ENCODE measurements at places on chromosomes 2 and 18.

DNA sequence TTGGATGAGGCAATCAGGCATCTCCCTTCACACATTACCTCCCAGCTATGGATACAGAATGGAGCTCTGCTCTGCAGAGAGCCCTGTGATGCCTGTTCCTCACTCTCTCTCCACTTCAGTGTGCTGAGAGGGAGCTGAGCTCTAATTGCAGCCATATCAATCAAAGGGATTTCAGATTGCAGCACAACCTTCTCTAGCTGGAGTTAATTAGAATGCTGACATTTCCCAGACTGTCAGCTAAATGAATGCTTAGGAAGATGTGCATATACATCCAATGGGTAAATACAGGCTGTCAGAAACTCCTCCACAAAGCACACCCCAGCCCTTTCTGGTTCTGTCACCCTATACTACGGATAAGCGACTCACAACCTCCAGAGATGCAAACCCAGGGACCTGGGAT lies 402.6 kb downstream of the EIPR1 start:
- DNase-seq, result no peak

DNA sequence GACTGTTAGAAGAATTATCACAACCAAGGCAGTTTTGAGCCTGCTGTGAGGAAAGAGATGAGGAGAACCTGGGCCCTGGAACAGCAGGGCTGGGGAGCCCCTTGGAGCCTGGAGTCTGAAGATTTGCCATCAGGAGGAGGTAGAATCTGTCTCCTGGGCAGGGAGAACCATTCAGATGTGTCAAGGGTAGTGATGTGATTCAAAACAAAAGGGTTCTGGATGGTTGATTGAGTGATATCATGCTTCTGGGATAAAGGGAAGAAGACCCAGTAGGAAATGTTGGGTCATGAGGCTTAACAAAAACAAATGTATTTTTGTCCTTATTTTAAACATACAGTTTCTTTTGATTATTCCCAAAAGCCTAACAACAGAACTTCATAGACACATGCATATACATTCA lies 28.6 kb downstream of the RNF144A start:
- no peak for DNase-seq

GRCh38 chr2:233466991-233467603 lies 99.5 kb downstream of the USP40 start:
- no peak for DNase-seq

GRCh38 chr18:22547807-22548561 lies 130.3 kb upstream of the CTAGE1 start:
- DNase-seq, result no peak

DNA sequence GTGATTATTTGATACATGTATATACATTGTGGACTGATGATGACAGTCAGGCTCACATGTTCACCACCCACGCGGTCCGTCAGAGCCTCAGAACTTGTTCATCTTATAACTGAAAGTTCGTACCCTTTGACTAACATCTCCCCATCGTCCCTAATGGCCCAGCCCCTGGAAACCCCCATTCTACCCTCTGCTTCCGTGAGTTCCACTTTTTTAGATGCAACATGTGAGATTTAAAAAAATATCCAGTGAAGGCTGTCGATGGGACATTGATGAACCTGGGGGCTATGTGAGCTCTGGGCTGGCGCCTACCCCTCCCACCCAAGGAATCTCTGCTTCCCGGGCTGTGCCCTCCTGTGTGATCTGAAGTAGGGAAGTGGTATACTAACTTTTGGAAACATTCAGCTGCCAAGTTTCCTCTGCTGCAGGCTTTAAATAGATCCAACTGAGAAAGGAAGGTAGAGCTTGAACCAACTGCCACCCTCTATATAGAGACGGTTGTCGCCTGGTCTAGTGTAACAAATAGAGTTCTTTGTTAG lies 163.8 kb downstream of the FAM210A start:
- no peak for DNase-seq

DNA sequence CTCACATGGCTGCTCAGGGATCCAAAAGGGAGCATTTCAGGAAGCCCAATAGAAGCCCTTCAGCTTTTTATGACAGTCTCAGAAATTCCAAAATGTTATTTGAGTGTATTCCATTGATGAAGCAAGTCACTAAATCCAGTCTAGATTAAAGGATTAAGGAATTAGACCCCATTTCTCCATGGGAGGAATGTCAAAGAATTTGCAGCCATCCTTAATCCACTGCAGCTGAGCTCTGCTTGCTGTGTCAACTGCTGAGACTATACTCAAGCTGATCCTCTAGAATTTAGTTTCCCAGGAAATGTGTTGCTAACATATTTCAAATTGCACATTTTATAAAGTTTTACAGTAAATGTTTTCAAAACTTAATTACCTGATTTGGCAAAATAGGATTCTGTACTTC lies 28.4 kb upstream of the C2orf69 start:
- DNase-seq, result no peak

GRCh38 chr2:220057916-220058315 lies 430.5 kb downstream of the SLC4A3 start:
- no peak for DNase-seq

DNA sequence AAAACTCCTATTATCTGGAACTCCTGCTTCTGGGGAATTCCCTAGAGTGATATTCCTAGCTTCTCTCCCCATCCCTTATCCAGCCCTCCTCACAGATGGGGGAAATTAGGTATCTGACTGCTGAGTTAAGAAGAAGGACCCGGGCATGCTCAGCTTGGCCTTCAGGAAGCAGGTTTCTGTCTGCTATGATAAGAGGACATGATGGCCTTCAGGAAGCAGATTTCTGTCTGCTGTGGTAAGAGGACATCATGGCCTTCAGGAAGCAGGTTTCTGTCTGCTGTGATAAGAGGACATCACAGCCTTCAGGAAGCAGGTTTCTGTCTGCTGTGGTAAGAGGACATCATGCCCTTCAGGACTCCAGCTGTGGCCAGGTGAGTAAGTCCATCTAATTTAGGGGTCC lies 65.2 kb downstream of the PLEKHM3 start:
- no peak for DNase-seq

- no peak for DNase-seq
Measured at GRCh38 chr2:230703514-230703913, 9.1 kb upstream of the CAB39 start.

GRCh38 chr2:6876309-6876708 lies 1.3 kb upstream of the RSAD2 start:
- no peak for DNase-seq

DNA sequence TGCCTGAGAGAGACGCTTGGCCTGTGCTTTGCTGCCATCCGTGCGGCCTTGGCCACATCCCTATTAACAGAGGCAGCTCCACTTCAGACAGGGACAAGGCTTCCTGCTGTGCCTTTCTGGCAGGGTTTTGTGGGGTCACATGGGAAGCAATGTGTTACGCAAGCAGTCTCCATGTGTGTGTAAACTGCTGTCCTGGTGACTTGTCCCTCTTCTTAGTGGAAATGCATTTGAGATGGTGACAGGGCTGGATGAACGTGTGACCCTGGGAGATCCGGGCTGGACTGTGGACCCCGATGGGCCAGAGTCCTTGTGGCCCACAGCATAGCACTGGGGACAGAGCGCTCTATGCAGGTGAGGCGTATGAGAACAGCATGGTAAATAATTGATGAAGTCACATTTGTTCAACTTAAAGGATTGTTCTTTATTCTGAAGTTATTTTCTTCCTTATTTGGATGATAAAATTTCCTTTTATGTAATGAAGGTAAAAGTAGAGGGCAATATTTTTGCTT lies 23.2 kb downstream of the ASB1 start:
- DNase-seq, result no peak

DNA sequence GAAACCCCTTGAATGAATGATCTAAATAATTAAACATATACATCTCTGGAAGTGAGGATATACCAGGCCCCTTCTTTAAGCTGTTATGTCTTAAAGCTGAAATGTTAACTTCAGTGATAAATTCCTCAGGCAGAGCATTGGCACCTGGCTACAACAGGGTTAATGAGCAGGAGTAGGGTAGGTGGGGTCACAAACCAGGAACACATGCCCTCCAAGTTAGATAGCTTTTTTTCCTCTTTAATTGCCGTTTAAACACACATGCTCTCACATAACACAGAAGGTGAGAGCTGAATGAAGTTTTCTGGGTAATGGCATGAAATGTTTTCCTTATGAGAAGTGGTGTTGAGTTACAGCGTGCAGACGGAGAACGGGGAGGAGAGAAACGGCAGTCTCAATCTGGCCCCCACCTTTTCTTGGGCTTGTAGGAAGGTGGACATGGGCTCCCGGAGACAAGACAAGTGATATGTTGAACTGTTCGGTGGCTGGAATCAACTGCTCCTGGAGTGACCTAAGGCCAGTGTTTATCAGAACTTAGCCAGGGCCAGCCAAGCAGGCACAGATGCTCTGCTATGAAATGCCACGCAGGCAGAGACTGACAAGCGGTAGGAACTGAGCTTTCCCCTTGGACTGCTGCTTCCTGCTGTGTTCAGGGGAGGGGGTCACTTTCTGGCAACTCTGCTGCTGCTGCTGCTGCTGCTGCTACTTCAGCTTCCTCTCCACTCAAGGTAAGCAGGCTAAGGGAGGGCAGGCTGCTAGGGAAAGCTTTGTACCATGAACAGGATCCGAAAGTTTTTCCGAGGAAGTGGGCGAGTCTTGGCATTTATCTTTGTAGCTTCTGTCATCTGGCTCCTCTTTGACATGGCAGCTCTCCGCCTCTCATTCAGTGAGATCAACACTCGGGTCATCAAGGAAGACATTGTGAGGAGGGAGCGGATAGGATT lies at the start of gene GALNT5:
GALNT5 (plus strand) TSS at position 394 of the 941 bp plus-strand sequence; CDS start at position 772, 378 bp downstream.
- no peak for DNase-seq

GRCh38 chr2:241898463-241899270 lies 29.1 kb downstream of the RTP5 start:
- DNase-seq, result no peak

DNA sequence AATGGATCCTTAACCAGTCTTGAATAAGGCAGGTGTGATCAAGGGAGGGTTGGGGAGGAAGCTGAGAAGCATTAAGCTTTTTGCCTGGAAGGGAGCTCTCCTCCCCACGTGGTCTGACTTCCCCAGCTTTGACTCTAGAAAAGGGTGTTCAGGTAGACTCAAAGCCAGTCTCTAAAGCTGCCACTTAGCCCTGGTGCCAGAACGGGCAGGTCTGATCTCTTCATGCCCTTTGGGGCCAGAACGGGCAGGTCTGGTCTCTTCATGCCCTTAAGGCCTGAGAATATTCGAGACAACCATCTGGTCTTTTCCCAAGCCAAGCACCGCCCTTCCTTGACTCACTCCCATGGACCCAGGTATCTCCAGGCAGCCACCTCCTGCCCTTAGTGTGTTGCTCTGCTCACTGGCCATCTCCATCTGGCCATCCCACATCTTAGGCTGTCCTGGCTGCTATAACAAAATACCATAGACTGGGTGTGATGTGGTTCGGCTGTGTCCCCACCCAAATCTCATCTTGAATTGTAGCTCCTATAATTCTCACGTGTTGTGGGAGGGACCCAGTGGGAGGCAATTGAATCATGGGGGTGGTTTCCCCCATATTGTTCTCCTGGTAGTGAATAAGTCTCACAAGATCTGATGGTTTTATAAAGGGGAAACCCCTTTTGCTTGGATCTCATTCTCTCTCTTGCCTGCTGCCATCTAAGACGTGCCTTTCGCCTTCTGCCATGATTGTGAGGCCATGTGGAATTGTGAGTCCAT lies 59.4 kb downstream of the SNORC start:
- no peak for DNase-seq

GRCh38 chr2:202592566-202592965 lies 42.2 kb upstream of the FAM117B start:
- DNase-seq, result no peak

DNA sequence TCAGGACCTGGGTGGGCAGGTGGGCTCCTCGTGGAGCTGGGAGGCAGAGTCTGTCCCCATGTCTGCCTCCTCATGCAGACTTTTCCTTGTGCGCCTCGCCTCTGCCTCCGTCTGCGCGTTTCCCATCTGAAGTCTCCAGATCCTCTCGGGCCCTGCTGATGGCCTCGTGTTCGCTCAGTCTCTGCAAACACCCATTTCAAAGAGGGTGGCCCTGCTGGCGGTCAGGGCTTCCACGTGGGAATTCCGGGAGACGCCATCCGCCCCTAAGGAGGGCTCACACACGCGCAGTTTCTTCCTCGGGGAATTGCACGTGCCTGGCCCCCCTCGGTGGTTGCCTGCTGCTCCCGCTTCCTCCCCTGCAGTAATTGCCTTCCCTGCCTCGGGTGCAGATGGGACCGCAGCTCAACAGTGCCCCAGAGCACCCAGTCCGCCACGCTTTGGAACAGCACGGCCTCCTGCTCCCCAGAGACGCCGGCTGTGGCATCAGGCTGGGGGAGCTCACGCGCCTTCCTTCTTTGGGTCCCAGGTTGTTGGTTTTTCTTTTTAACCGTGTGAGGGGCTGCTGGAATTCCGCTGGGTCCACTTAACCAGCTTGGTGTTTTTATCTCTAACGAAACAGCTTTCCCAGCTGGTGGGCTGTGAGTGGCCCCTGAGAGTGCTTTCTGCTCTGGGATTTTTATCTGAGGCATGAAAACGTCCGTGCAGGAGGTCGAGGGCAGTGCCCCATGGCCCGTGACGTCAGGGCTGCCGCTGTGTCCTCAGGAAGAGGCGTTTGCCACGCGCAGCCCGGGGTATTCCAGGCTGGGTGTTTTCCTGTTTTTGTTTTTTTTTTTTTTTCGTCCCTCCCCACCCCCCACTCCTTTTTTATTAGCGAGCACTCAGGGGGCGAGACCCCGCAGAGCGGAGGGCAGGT lies 16.1 kb downstream of the NFATC1 start:
- no peak for DNase-seq

DNA sequence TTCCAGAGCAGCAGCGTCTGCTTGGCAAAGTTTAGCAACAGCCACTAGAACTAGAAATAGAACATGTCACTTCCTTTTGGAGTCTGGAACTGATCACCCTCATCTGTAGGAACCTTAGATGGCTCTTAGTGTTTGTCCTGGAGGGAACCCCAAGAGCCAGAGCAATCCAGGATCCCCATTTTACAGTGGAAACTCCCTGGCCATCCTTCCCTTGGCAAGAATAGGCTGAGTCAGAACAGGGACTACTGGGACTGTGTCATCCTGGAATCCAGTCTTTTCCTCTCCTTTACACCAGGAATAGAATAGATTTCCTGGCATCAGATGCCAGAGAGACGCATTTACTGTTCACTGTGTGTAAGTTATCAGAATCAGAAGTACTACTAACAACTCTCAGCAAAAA lies 33.2 kb upstream of the GRHL1 start:
- no peak for DNase-seq

DNA sequence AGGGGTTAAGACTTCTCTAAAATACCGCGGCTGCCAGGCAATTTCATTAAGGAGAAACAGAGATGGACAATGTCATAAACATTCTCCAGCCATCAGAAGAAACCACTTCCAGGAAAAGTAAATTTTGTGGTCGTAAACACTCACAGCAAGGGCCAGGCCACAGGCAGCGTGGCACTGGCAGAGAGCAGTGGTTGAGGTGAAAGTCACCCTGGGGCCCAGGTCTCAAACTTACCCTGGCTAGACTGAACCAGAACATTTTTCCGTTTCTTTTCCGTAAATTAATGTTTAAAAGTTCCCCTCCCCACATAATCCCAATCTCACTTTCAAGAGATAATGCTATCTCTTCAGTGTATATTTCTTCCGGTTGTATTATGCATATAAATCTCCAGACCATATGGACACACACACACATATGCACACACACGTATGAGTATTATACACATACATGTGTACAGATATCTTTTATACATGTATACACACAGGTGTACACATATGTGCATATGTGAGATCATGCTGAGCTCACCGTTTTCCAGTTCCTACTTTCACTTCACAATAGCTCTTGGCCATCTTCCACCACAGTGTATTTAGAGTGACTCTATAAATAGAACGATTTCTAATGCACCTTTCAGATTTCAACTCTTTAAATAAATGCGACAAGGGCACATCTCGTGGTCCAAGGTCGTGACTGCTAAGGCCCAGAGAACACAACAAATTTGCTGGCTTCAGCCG lies 90.1 kb downstream of the MALT1 start:
- no peak for DNase-seq

GRCh38 chr2:152499896-152500735 lies 165.1 kb downstream of the FMNL2 start:
- DNase-seq, result no peak

Data from activated CD4-positive, CD25-positive, alpha-beta regulatory T cell (primary cell).